ENCODE measurements at places on chromosomes 6 and 20. TPM values are rescaled to one million over a fixed set of nuclear protein-coding genes. Genes with fewer than 3 reads are reported as not detected.

TNFRSF6B gene
- total RNA-seq: 4.5 TPM

PRKN gene
- total RNA-seq: 4.2 TPM

DCDC2 gene
- not detected for total RNA-seq

CDH26 gene
- 0.12 TPM for total RNA-seq

MUC22 gene
- not detected for total RNA-seq

CRISP2 gene
- total RNA-seq: not detected

BMP6 gene
- 5.4 TPM for total RNA-seq

MAK gene
- total RNA-seq: under 0.01 TPM

FOXP4 gene
- total RNA-seq: 1.6 TPM

AHCY gene
- 77.3 TPM for total RNA-seq

SEL1L2 gene
- total RNA-seq: not detected

RBPJL gene
- total RNA-seq: not detected

PLAGL2 gene
- total RNA-seq: 0.79 TPM

LCA5 gene
- total RNA-seq: 3.7 TPM

SPATA25 gene
- 1.4 TPM for total RNA-seq

TNXB gene
- 33.9 TPM for total RNA-seq

RIPOR3 gene
- 0.13 TPM for total RNA-seq

COL19A1 gene
- not detected for total RNA-seq

ZNF337 gene
- 10.3 TPM for total RNA-seq

LY6G6F gene
- total RNA-seq: not detected

DYNLT2 gene
- 1.1 TPM for total RNA-seq

COL9A1 gene
- not detected for total RNA-seq

ENTPD6 gene
- total RNA-seq: 55.5 TPM

Data from aortic smooth muscle cell (primary cell).